ENCODE measurements at places on chromosomes 4 and X.
A peak's percentile ranks its signal among the peaks of the same experiment; 100 is the strongest.

GRCh38 chr4:118113220-118113619 is 78.9 kb downstream of the NDST3 start:
- DNase-seq, result no peak

GRCh38 chr4:147012059-147012707 is 66.5 kb upstream of the TTC29 start:
- DNase-seq, result no peak

GRCh38 chr4:117326091-117326490 is 240.7 kb upstream of the TRAM1L1 start:
- DNase-seq, result no peak

GRCh38 chrX:63506320-63506719 is 155.2 kb upstream of the SPIN4 start:
- peak; percentile 3 for DNase-seq

- no peak for DNase-seq
Measured at GRCh38 chrX:148612431-148612830, 112.0 kb downstream of the AFF2 start.

GRCh38 chrX:31039327-31039711 is 32.5 kb downstream of the FTHL17 start:
- DNase-seq, result no peak

GRCh38 chrX:155127465-155127864 is 56.2 kb downstream of the BRCC3 start:
- no peak for DNase-seq

DNA sequence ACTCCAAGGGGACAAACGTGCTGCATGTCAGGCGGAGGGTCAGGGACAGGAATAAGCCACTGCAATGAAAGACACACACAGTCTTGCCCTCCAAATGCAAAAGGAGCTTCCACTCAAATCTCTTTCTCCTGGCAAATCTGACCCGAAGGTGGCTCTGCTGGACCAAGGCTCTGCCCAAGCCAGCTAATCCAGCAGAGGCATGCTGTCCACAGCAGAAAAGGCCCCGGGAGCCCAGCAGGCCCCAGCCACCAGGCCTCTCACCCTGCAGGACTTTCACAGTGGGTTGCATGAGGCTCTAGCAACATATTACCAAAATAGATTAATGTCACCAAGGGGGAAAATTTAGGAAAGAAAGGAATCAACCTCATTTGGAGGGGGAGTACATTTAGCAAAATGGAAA is 628.6 kb downstream of the BCOR start:
- DNase-seq, result no peak

DNA sequence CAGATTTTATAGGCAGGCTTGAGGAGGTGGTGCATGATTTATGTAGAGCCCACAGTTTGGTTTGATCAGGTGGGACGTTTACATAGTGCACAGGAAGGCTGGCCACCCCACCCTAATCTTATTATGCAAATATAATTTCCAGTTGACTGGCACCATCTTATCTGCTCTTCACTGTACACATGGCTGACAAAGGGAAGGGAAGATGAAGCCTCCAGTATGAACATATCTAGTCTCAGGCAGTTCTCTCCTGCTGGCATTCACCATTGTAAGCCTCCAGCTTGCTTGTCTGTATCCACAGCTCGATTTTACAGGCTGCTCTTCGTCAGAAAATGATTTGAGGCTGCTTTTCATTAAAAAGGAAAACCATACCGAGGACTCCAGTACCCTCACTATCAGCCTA is 278.3 kb downstream of the TECRL start:
- DNase-seq, result no peak

GRCh38 chr4:174550541-174550940 is 28.3 kb upstream of the HPGD start:
- DNase-seq, result no peak

DNA sequence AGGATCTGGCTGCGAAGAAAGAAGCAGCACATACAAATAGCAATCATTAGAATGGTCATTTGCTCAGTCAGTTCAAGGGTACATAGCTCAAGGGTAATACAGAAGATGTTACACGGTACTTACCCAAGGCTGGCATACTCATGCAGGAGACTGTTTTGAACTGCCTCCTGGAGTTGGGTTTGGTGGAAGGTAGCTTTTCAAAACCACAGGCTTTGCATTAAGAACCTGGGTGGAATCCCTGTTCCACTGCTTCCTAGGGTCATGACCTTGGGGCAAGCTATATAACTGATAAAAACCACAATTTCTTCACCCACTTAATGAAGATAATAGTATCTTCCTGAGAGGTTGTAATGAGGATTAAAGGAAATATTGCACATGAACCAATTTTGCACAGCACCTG is 36.5 kb downstream of the TBC1D9 start:
- no peak for DNase-seq

GRCh38 chr4:139794158-139794954 is 128.7 kb downstream of the MGST2 start:
- no peak for DNase-seq

- DNase-seq, result no peak
Measured at GRCh38 chr4:85591406-85592098, 116.6 kb downstream of the ARHGAP24 start.

DNA sequence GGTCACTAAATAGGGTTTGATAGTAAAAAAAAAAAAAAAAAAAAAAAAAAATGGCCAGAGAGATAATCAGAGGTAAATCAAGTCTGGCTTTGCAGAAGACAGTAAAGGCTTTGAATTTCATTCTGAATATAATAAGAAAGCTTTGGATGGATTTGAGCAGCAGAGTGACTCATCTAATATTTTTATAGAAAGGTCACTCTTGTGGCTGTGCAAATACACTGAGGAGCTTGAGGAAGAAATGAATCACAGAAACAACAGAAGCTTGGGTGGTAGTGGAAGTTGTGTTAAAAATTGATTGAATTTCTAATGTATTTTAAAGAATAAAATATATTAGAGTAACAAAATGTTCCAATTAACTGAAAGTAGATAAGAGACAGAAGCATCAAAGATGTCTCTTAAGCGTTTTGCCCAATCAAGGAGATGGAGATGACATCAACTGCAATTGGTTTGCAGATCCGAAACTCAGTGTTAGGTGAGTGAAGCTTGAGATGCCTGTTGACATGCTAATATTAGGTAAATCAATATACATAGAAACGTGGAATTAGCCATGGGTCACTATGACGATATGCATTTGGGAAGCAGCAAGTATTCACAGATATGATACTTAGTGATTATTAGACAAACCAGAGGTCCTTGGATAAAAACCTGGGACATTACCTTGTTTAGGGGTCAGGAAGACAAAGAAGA is 280.5 kb downstream of the GPM6A start:
- no peak for DNase-seq

DNA sequence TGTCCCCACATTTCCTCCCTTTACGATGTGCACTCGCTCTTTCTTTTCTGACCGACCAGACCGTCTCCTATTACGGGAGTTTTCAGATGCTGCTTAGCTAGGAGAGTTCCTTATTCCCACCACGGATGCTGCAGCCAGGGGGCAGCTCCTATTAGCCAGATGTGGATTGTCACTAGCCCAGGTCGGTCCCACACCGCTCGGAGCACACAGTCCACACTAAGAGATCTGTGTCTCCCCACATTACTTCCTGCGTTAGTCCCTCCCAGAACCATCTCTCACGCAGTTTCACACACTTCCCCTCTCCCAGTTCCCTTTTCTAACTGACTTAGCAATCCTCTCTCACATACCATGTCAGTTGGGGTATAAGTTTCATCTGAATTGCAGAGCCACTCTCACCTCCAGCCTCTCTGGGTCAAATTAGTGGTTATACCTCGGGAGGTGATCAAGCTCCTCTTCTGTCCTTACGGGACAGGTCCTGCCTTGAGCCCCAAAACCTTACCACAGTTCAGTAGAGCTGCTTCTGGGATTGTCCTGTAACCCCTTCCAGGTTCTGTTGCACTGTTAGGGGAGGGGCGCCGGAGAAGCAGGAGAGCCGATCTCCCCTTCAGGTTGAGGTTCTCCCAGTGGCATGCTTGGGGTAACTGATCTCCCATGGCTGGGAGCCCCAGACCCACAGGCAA is 28.2 kb downstream of the SULT1E1 start:
- DNase-seq, result no peak

DNA sequence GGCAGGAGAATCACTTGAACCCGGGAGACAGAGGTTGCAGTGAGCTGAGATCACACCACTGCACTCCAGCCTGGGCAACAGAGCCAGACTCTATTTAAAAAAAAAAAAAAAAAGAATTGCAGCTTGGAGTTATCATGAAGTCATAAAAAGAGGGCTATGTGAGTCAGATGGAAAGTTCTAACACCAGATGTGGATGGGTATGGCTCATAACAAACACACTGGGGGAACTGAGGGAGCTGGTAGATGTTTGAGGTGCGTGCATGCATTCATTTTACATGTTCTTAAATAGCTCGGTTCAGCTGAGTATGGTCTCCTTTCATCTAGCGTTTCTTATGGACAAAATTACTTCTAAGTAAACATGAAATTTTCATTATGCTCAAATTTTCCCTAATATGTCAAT is 11.7 kb downstream of the TRMT2B start:
- no peak for DNase-seq

DNA sequence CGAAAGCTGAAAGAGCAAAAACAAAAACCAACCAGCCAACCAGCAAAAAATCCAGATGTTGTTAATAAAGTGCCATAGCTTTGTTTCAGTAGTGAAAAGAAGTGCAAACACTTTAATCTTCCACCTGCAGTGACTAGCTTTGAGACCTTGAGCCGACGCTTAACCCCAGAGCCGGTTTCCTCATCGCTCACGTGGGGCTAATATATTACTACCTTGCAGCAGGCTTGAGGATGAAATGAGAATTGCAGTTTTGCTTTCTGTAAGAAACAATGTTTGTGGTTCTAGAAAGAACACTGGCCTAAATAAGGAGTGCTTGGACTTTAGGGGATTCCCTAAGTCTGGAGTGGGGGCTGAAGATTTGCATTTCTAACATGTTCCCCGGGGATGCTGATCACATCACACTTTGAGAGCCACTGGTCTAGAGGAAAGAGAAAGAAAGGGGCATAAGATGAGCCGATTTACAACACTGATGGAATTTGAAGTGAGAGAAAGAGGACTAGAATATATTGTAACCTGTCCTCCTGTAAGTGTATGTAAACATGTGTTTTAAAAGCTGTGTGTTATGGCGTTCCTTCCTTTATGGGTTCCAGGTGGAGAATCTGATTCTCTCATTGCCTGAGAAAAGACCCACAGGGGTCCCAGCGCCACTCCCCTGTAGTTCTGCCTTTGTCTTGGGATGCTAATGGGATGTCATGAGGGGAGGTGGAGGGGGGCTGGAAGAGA is 1.4 kb downstream of the FGF2 start:
- no peak for DNase-seq

DNA sequence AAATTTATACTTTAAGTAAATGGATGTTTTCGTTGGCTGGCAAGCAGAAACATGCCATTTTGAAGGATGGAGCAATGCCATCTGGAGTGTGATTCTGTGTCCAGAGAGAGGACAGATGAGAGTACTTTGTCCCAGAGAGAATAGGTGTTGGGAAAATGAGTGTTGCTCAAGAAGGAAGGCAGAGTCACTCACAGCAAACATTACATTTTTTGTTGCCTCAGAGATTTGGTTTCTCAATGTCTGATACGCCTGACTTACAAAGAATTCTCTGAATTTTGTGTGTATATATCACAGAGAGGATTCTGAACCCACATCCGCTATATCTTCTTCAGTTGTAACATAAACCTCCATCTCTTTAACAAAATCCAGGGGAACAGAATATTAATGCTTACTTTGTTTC is 102.8 kb upstream of the PCDH18 start:
- no peak for DNase-seq

- no peak for DNase-seq
Measured at GRCh38 chr4:68570122-68570507, 6.0 kb downstream of the UGT2B17 start.

DNA sequence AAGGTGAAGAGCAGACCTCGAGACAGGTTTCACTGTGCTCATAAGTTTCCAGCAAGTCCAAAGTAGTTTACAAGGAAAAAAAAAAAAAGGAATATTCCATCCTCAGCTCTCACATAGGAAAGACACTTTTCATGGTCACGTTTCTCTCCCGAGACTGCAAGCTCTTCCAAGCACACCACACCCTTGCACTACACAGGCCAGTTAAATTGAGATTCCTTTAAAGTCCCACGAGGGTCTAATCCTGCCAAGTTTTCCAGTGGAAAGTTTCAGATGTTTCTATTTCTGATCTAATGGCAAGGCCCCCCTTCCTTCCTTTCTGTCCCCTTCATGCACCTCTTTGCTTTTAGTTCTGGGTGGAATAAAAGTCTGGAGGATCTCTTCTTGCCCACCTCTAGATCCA is 67.9 kb upstream of the PCDH19 start:
- no peak for DNase-seq

- DNase-seq, result peak; percentile 64
Measured at GRCh38 chr4:74365761-74366160, 816 bp downstream of the EREG start.

DNA sequence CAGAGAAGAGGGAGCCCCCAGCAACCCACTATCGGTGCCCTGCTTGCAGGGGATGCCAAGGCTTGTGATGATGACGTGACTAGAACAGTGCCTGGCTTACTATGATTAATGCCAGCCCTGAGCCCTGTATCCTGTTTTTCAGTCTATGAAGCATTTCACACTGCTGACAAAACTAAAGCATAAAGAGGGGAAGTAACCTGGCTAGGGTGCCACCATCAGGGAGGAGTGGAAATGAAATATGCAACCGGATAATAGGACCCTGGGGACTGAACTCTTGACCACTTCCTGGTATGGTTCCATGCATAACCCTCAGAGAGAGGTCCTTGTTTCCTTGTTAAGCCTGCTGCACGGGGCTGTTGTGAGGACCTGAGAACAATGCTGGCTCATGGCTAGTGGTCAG is 50.3 kb downstream of the MED28 start:
- DNase-seq, result no peak

- no peak for DNase-seq
Measured at GRCh38 chrX:108126661-108127060, 35.1 kb downstream of the ATG4A start.

DNA sequence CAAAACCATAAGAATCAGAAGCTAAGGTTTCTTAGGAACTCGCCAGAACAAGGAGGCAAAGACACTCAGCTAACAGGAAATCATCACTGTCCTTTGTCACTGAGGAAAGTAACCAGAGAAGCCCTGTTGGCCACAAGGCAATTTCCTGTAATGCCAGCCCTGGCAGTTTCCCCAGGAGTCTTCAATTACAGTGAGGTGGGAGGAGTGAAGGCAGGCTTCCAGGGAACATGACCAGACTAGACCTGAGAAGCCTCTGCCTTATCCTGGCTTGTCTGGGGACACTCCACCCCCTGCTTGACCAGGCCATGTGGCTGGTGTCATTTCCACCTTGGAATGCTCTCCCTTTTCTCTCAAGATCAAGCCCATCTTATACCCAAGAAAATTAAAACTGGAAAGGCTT is 125.3 kb downstream of the COL4A6 start:
- DNase-seq, result no peak

DNA sequence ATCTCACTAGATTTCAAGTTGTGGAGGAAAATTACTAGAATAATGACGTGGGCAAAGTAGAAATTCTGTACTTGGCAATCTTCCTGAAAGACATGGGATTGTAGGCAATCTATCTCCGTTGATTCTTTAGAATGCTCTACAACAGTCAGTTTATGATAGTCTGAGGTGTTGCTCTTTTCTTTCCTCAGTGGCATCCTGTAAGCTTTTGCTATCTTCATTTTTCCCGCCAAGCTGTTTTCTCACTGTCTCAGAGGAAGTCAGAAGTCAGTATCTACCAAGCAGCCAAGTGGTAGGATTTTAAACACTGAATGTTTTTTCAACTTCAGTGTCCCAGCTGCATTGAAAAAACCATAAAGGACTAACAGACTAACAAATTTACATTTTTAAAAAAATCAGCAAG is 23.7 kb downstream of the PCDH7 start:
- no peak for DNase-seq

- no peak for DNase-seq
Measured at GRCh38 chr4:128123036-128123435, 61.9 kb downstream of the LARP1B start.

GRCh38 chr4:2301806-2302205 is 39.9 kb upstream of the MXD4 start:
- no peak for DNase-seq
